Lower lobe of right lung (tissue), 2 donors: ENCODE measurements at places on chromosomes 2 and 18. TPM values are rescaled to one million over a fixed set of nuclear protein-coding genes. Genes with fewer than 3 reads are reported as not detected.

DNA sequence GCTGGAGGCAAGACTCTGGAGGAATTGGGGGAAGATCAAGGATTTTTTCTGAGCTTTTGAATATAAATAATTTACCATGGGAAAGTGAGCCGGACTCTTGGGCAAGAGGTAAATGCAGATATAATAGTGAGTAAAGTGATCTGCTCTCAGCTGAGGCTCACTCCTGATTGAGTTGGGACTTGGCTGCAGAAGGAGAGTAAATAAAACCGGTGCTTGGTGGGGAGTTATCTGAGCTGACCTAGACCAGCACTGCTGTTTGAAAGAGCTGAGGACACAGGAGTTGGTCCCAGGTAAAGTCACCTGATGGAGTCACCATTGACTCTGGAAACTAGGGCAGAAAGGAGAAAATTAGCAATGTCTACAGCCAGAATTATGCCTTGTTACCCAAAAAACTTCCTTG lies 57.3 kb upstream of the LRPPRC start:
- H3K4me3 ChIP-seq = no peak overlapping the region
- no peaks in the 10 kb centered on the region for H3K36me3 ChIP-seq
- no peak overlapping the region for H3K27ac ChIP-seq
- no peaks in the 10 kb centered on the region for H3K27me3 ChIP-seq
- no peak for DNase-seq
- H3K4me1 ChIP-seq = no peaks in the 10 kb centered on the region

SERPINB13 gene
- total RNA-seq = not detected

FBXO36 gene
- total RNA-seq = 3.3 TPM

CNOT11 gene
- total RNA-seq = 29.3 TPM

KCNG2 gene
- total RNA-seq = 0.50 TPM

DNA sequence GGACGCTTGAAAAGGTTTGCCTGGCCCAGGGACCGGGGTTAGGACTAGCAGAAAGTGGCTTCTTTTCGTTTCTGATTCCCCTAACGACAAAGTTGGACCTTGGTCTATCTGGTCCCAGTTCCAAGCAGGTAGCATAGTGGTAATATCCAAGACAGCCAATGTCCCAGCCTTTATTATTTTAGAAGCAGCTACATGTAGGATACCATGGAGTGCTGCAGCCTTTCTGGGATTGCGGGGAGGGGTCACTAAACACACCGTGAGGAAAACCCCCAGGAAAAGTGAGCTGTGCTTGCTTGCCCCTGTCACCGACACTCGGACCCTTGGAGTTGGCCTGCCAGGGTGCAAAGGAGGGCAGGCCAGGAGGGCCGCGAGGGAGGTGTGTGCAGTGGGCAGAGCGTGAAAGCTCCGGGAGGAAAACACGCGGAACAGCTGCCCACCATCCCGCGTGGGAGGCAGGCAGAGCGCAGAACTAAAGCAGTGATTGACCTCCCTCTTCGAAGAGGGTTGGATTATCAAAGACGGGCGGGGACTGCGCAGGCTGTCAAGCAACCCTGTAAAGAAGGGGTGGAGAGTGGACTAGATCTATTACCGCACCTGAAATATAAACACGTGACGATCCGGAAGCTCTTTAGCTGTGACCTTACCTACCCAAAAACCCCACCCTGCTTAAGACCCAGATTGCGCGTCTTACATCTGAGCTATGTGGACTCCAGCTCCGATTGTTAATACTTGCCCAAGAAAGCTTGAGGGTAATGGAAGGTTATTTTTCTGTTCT lies 624 bp upstream of the MAP4K3 start:
- H3K4me3 ChIP-seq = peak overlapping the region; percentile 90
- peak; percentile 67 for DNase-seq
- no peaks in the 10 kb centered on the region for H3K36me3 ChIP-seq
- no peaks in the 10 kb centered on the region for H3K27me3 ChIP-seq
- H3K27ac ChIP-seq = peak overlapping the region; percentile 95

DNA sequence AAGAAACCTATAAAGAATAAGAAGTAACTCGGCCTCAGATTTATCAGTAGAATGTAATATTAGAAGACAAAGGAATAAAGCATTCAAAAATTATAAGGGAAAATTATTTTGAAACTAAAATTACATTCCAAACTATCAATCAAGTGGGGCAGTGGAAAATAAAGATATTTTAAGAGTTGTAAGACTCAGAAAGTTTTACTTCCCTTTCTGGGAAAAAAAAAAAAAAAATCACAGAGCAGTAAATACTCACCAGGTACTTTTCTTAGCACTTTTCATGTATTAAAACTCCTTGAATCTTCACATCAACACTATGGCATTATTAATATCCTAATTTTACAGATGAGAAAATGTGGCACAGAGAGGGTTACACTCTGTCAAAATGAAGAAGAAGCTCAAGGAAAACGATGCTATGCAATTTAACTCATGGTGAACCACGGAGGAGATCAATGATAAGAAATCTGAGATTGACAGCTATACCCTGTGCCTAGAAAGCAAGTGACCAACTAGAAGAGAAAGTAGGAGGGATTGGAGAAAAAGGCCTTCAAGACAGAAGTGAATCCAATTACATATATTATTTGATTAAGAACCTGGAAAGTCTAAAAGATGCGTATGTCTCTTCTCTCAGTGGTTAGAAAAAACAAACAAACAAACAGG lies 238.9 kb upstream of the ID2 start:
- no peak overlapping the region for H3K4me3 ChIP-seq
- DNase-seq = no peak
- no peaks in the 10 kb centered on the region for H3K36me3 ChIP-seq

GRCh38 chr18:5110266-5110665 lies 86.8 kb downstream of the AKAIN1 start:
- no peak for DNase-seq
- no peaks in the 10 kb centered on the region for H3K27me3 ChIP-seq
- H3K27ac ChIP-seq = no peak overlapping the region

- H3K4me1 ChIP-seq = no peaks in the 10 kb centered on the region
- no peaks in the 10 kb centered on the region for H3K36me3 ChIP-seq
- DNase-seq = no peak
- no peak overlapping the region for H3K27ac ChIP-seq
Measured at GRCh38 chr2:101193033-101193626, 41.9 kb upstream of the TBC1D8 start.

- no peak overlapping the region for H3K4me3 ChIP-seq
- no peak for DNase-seq
- H3K27ac ChIP-seq = no peak overlapping the region
- H3K27me3 ChIP-seq = no peaks in the 10 kb centered on the region
Measured at GRCh38 chr2:121710470-121711170, 26.1 kb downstream of the NIFK start.

ATP5F1A gene
- total RNA-seq = 238 TPM

FNDC4 gene
- total RNA-seq = 1.6 TPM

GRCh38 chr2:219433666-219434467 lies 776 bp upstream of the SPEG start:
- no peak for DNase-seq
- H3K4me3 ChIP-seq = no peak overlapping the region
- no peaks in the 10 kb centered on the region for H3K4me1 ChIP-seq
- H3K27ac ChIP-seq = no peak overlapping the region
- no peaks in the 10 kb centered on the region for H3K36me3 ChIP-seq
- peaks cover 32% of the 10 kb centered on the region for H3K27me3 ChIP-seq

DNA sequence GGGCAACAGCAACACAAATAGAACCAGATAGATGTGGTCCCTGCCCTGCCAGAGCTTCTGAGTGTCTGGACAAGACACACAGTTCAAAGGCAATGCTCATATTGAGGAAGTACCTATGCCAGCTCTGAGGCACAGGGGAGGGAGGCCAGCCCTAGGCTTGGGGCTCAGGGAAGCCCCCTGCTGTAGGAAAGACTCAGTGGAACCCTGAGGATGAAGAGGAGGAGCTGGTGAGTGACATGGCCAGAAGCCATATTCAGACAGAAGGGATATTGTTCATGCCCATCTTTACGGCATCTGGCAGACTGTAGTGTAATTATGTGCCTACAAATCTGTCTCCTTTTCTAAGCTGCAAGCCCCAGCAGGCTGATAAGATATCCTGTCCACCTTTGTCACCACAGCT lies 8.8 kb downstream of the SIGLEC15 start:
- peaks cover 32% of the 10 kb centered on the region for H3K27me3 ChIP-seq
- H3K4me3 ChIP-seq = no peak overlapping the region
- H3K4me1 ChIP-seq = peaks cover 27% of the 10 kb centered on the region
- H3K27ac ChIP-seq = no peak overlapping the region
- DNase-seq = no peak

GRCh38 chr2:150470435-150470834 lies 17.0 kb downstream of the RND3 start:
- no peaks in the 10 kb centered on the region for H3K27me3 ChIP-seq
- H3K36me3 ChIP-seq = peaks cover 34% of the 10 kb centered on the region
- no peak overlapping the region for H3K27ac ChIP-seq
- H3K4me1 ChIP-seq = peaks cover 25% of the 10 kb centered on the region
- H3K4me3 ChIP-seq = no peak overlapping the region

GRCh38 chr2:110678457-110679336 lies 834 bp upstream of the BUB1 start:
- H3K4me1 ChIP-seq = peaks cover 25% of the 10 kb centered on the region
- H3K36me3 ChIP-seq = no peaks in the 10 kb centered on the region
- H3K27me3 ChIP-seq = no peaks in the 10 kb centered on the region
- peak; percentile 50 for DNase-seq

CCDC68 gene
- 20.2 TPM for total RNA-seq

- H3K27me3 ChIP-seq = no peaks in the 10 kb centered on the region
- H3K4me3 ChIP-seq = no peak overlapping the region
- no peaks in the 10 kb centered on the region for H3K36me3 ChIP-seq
Measured at GRCh38 chr2:12455661-12456060, 261.1 kb upstream of the TRIB2 start.

DNA sequence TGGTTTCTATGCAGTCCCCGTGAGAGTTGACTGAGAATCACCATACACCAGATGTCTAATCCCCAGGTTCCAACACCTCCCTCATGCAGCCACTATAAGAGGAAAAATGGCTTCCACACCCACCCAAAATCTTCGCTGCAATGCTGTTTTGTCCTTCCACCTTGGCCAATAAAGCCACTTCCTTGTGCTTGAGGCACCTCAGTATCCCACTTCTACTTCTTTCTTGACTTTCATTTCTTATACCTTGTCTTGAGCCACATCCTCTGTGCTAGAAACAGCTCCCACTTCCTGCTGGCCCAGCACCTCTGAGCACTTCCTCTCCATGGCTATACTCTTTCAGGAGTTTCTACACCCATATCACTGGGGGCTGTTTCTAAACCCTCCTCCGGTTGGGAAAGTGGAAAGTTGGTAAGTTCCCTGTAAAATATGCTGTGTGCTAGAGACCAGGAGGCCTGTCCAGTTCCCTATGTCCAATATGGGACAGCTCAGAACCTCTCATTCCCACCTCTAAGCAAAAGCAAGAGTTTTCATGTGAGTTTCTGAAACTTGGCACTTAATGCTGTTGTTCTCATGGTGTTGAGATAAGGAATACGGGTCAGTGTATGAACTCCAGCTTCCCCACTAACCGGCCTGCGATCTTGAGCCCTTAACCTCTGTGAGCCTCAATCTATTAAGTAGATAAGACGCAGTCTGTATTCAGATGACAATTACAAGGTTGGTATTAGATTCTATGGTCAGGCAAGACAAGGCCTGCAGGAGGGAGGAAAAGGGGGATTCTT lies 209.1 kb upstream of the ID2 start:
- H3K4me1 ChIP-seq = peaks cover 40% of the 10 kb centered on the region
- H3K4me3 ChIP-seq = no peak overlapping the region
- H3K27ac ChIP-seq = no peak overlapping the region
- no peaks in the 10 kb centered on the region for H3K27me3 ChIP-seq
- no peaks in the 10 kb centered on the region for H3K36me3 ChIP-seq

DNA sequence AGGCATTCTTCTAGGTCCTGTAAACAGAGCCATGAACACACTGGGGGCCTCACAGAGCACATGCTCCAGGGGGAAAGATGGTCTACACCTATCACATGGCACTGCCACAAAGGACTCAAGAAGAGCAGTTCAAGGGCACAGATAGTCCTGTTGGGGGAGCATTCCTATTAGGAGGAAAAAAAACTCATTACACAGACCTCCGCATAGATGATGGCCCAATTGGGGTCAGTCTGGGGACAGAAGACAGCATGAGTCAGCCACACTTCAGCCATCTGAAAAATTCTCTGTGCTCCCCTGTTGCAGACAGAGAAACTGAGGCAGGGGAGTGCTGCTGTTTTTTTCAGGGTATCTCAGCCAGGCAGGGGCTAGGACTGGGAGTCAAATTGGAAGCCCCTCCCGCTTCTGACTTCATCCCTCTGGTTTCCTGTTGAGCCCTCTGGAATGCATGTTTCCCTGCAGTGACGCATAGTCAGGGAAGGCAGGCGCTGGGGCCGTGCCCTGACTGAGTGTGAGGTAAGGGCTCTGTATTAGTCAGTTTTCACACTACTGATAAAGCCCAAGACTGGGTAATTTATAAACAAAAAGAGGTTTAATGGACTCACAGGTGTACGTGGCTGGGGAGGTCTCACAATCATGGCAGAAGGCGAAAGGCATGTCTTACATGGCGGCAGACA lies 67.9 kb downstream of the RHOB start:
- no peak overlapping the region for H3K27ac ChIP-seq
- peaks cover 8% of the 10 kb centered on the region for H3K4me1 ChIP-seq
- no peaks in the 10 kb centered on the region for H3K36me3 ChIP-seq
- no peak overlapping the region for H3K4me3 ChIP-seq

C1QL2 gene
- not detected for total RNA-seq

- H3K4me1 ChIP-seq = peaks cover 59% of the 10 kb centered on the region
- H3K27ac ChIP-seq = peak overlapping the region; percentile 83
- H3K27me3 ChIP-seq = no peaks in the 10 kb centered on the region
- H3K4me3 ChIP-seq = no peak overlapping the region
Measured at GRCh38 chr2:20578895-20579825, 71.7 kb downstream of the HS1BP3 start.

CHMP1B gene
- total RNA-seq = 39.4 TPM

TOGARAM2 gene
- 15.4 TPM for total RNA-seq

- no peaks in the 10 kb centered on the region for H3K4me1 ChIP-seq
- no peak for DNase-seq
- no peak overlapping the region for H3K4me3 ChIP-seq
- no peak overlapping the region for H3K27ac ChIP-seq
Measured at GRCh38 chr2:236945431-236946016, 140.2 kb upstream of the COPS8 start.

GRCh38 chr2:38093527-38094165 lies 17.7 kb upstream of the CYP1B1 start:
- DNase-seq = no peak
- no peak overlapping the region for H3K27ac ChIP-seq
- no peaks in the 10 kb centered on the region for H3K36me3 ChIP-seq
- H3K27me3 ChIP-seq = no peaks in the 10 kb centered on the region
- peaks cover 51% of the 10 kb centered on the region for H3K4me1 ChIP-seq
- no peak overlapping the region for H3K4me3 ChIP-seq

DNA sequence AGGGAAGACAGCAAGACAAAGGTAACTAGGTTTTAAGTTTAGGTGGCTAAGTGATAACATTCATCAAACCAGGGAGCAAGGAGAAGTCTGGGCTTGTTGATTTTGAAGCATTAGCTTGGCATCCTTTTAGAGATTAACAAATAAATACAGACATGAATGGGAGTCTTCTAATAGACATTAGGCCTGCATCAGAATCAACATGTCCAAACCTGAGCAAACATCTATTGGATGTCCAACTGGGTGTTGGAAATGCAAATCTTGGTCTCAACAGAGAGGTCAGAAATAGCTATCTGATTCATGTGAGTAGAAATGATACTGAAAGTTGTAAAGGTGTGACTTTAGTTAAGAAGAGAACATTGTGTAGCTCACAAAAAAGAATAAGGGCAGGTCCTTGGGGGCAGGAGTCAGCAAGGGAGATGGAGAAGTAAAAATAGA lies 85.5 kb upstream of the RND3 start:
- H3K27me3 ChIP-seq = no peaks in the 10 kb centered on the region
- no peaks in the 10 kb centered on the region for H3K4me1 ChIP-seq
- DNase-seq = no peak
- no peak overlapping the region for H3K27ac ChIP-seq
